SW480 (cell line): ENCODE measurements at places on chromosomes 6 and 20.

- DNase-seq = no peak
Observed at GRCh38 chr6:140311146-140311545, 936.7 kb upstream of the CITED2 start.

DNA sequence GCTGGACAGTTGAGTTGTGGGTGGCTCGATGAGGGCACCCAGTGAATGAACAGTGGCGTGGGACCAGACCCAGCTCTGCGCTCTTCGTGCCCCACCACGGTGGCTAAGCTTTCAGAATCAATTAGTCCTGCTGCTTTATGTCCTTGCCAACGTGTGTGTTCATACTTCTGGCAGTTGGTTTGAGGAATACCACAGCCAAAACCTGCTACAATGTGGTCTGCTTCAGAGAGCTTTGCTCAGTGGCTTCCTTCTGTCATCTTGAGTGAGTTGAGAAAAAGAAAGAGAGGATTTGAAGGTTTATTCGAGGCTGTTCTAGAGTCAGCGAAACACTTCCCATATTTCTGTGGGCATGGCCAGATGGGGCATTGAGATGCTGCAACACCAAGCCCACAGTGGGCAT lies 39.5 kb upstream of the SLC22A2 start:
- DNase-seq = no peak

GRCh38 chr20:37935435-37935834 lies 32.5 kb downstream of the VSTM2L start:
- DNase-seq = no peak

DNA sequence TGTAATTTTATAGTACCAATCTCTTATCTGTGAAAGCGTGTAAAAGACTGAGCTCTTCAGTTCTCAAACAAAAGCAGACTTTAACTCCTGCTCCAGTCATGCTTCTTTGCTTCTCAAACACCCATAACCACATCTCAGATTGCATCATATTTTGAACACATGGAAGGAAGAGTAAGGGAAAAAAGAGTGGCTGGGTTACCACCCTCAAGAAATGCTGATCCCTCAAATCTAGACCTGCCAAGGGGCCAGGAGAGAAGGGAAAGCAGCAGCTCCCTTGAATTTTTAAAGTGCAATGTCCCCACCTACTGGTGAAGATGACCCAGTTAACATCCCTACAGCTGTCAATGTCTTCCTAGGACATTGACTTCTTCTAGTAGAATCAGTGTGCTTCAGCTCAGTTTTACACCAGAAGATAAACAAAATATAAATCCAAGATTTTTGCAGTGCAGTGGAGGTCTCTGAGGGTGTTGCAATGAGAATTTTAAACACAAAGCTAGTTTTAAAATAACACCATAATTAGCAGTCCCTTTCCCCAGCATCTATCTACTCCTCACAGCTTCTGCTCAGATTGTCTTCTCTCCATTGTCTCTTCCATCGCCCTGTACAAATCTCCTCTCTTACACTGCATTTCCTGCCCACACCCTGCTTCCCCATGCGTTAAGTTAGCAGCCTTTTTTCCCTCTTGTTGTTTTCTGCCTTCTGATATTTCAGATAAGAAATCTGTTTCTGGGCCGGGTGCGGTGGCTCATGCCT lies 22.6 kb upstream of the HLA-DQB2 start:
- peak; percentile 61 for DNase-seq

DNA sequence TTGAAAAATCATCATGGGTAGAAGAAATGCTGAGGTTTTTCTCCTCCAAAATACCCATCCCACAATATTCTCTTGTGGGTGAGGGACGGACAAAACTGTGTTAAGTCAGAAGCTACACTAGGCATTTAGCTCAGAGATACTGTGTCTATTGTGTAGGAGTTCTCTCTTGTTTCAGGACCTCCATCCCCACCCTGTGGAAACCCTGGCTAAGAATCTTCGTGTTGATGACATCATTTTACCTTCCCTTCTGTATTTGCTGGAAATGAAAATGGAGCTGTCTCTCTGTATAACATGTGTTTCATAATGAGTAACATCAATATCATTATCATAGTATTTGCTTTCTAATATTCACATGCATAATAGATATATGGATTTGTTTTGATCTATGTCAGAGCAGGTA lies 1193.0 kb upstream of the CITED2 start:
- no peak for DNase-seq

- DNase-seq = no peak
Observed at GRCh38 chr20:47999166-47999565, 213.9 kb upstream of the SULF2 start.

GRCh38 chr6:118292558-118292957 lies 255.5 kb upstream of the PLN start:
- DNase-seq = no peak

DNA sequence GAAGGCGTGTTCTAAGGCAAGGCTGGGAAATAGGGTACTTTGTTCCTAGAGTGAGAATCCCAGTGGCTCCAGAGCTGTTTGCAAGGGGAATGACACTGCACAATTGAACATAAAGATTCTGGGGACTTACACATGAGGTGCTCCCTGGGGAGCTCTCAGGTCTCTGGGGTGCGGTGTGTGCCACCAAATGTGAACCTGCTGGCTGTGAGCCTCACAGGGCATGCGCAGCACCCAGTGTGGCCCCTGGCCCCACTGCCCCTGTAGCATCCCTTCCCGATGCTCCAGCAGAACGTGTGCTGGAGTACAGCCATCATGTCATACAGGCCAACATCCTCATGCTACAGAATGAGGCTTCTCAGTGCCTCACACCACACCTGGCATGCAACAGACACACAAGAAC lies 68.2 kb downstream of the TOX2 start:
- no peak for DNase-seq
